ENCODE measurements at places on chromosomes 6 and 20. TPM values are rescaled to one million over a fixed set of nuclear protein-coding genes. Genes with fewer than 3 reads are reported as not detected.

DNA sequence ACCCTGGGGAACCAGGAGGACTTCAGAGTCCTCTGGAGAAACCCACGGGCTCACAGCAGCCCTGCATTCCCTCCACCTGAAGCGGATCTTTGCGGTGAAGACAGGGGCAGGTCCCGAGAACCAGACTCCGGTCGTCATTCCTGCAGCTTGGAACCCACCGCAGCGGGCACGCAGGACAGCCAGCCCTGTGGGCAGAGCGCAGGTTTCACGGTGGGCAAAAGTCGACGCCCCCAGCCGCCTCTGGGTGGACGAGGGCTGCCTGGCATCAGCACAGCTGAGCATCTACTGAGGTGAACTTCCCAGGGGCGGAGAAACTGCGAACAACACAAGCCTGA lies 118.3 kb downstream of the PSMB1 start:
- H3K36me3 ChIP-seq: no peaks in the 10 kb centered on the region
- H3K4me1 ChIP-seq: peaks cover 4% of the 10 kb centered on the region
- no peak overlapping the region for H3K27ac ChIP-seq
- no peak overlapping the region for H3K4me3 ChIP-seq
- peaks cover 45% of the 10 kb centered on the region for H3K27me3 ChIP-seq

GRCh38 chr6:38997128-38997761 lies 51.3 kb upstream of the GLP1R start:
- no peak overlapping the region for H3K27ac ChIP-seq
- no peaks in the 10 kb centered on the region for H3K4me1 ChIP-seq
- no peak for DNase-seq
- H3K4me3 ChIP-seq: no peak overlapping the region

DNA sequence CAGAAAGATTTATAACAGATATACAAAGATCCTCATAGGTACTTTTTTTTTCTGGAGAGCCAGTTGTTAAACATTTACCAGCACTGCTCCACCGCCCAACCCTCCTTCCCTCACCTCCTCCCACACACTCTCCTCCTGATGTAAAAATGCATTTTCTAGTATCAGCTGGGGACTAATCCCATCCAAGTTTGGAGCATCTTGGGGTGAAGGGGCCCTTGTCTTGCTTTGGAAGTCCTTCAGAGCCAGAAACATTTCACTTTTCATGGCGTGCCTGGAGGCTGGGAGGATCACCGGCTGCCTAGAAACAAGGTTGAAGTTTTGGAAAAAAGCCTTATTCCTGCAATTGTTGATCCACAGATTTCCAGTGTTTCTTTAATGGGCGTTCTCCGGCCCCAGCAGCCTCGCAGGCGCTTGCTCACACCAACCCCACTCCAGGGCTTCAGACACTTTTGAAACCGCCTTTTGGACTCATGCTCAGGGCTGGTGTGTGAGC lies 165.1 kb upstream of the AFDN start:
- no peak for DNase-seq
- peaks cover 60% of the 10 kb centered on the region for H3K27me3 ChIP-seq
- no peak overlapping the region for H3K27ac ChIP-seq
- H3K4me3 ChIP-seq: no peak overlapping the region
- no peaks in the 10 kb centered on the region for H3K4me1 ChIP-seq

DNA sequence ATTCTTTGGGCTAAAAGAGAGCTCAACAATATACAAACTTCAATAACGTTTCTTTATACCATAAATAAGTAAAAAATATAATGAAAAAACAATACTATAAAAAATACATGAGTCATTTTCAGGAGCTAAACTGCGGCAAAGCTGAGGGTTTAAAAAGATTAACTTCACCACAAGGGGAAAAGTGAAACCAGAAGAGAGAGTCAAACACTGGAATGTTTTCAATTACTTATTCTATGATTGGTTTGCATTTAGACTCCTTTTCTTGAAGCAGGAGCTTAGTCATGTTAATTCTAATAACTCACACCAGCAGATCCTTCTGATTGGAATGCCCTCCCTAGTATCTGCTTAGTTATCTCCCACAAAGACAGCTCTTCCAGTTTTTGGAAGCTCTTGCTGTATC lies 627.3 kb downstream of the UTRN start:
- H3K4me3 ChIP-seq: no peak overlapping the region
- no peak for DNase-seq
- H3K27me3 ChIP-seq: no peaks in the 10 kb centered on the region
- 0 out of 2 replicates have a peak overlapping the region, but pooled peaks have one; percentile 16 for H3K27ac ChIP-seq

DNA sequence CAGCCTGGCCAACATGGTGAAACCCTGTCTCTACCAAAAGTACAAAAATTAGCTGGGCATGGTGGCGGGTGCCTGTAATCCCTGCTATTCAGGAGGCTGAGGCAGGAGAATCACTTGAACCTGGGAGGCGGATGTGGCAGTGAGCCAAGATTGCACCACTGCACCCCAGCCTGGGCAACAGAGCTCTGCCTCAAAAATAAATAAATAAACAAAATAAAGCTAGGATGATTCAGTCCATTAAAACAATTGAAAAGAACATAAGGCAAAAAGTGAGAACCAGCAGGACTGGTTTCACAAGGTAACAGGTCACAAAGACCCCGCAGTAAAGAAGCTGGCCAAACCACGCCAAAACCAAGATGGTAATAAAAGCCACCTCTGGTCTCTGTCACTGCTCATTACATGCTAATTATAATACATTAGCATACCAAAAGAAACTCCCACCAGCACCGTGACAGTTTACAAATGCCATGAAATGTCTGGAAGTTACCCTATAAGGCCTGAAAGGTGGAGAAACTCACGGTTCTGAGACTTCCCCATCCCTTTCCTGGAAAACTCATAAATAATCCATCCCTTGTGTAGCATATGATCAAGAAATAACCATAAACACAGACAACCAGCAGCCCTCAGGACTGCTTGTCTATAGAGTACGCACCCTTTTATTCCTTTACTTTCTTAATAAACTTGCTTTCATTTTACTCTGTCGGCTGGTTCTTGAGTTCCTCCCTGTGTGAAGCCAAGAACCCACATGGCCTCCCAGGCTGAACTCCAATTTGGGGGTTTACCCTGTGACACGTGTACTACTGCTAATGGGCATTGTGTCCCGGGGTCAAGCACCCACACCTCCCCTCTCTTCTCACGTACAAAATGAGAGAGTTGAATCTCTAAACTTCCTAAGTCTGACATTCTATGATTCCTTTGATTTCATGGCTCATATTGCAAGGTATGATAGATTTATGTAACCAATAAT lies 10.2 kb downstream of the LAMA4 start:
- H3K4me1 ChIP-seq: peaks cover 73% of the 10 kb centered on the region
- peaks cover 86% of the 10 kb centered on the region for H3K36me3 ChIP-seq
- DNase-seq: peak; percentile 85
- peak overlapping the region; percentile 55 for H3K27ac ChIP-seq
- H3K27me3 ChIP-seq: no peaks in the 10 kb centered on the region
- H3K4me3 ChIP-seq: peak overlapping the region; percentile 19

- no peaks in the 10 kb centered on the region for H3K27me3 ChIP-seq
- peak overlapping the region; percentile 95 for H3K27ac ChIP-seq
- H3K36me3 ChIP-seq: peaks cover 50% of the 10 kb centered on the region
Observed at GRCh38 chr20:31704225-31705119, 18.2 kb downstream of the BCL2L1 start.

GRCh38 chr20:47765691-47766594 lies 19.3 kb downstream of the SULF2 start:
- H3K27me3 ChIP-seq: no peaks in the 10 kb centered on the region
- no peak for DNase-seq
- 0 out of 2 replicates have a peak, but pooled peaks cover 5% of the 10 kb centered on the region for H3K4me1 ChIP-seq
- H3K36me3 ChIP-seq: peaks cover 46% of the 10 kb centered on the region

GRCh38 chr6:116667623-116668022 lies 943 bp downstream of the ZUP1 start:
- H3K4me3 ChIP-seq: peak overlapping the region; percentile 79
- no peak for DNase-seq
- peaks cover 6% of the 10 kb centered on the region for H3K36me3 ChIP-seq

- no peak overlapping the region for H3K27ac ChIP-seq
- H3K27me3 ChIP-seq: no peaks in the 10 kb centered on the region
- DNase-seq: peak; percentile 22
Observed at GRCh38 chr20:62860391-62860923, 1.2 kb downstream of the TCFL5 start.

GRCh38 chr6:66032626-66033025 lies 325.6 kb upstream of the EYS start:
- no peaks in the 10 kb centered on the region for H3K27me3 ChIP-seq
- DNase-seq: no peak
- no peaks in the 10 kb centered on the region for H3K36me3 ChIP-seq
- no peak overlapping the region for H3K4me3 ChIP-seq

GRCh38 chr6:788058-788457 lies 95.1 kb upstream of the EXOC2 start:
- no peaks in the 10 kb centered on the region for H3K27me3 ChIP-seq
- H3K36me3 ChIP-seq: no peaks in the 10 kb centered on the region
- H3K4me1 ChIP-seq: no peaks in the 10 kb centered on the region
- H3K4me3 ChIP-seq: no peak overlapping the region
- H3K27ac ChIP-seq: no peak overlapping the region

- no peak overlapping the region for H3K27ac ChIP-seq
- H3K4me1 ChIP-seq: no peaks in the 10 kb centered on the region
- no peaks in the 10 kb centered on the region for H3K27me3 ChIP-seq
- no peak overlapping the region for H3K4me3 ChIP-seq
- no peak for DNase-seq
- no peaks in the 10 kb centered on the region for H3K36me3 ChIP-seq
Observed at GRCh38 chr6:110646951-110647910, 168.0 kb downstream of the CDK19 start.

DNA sequence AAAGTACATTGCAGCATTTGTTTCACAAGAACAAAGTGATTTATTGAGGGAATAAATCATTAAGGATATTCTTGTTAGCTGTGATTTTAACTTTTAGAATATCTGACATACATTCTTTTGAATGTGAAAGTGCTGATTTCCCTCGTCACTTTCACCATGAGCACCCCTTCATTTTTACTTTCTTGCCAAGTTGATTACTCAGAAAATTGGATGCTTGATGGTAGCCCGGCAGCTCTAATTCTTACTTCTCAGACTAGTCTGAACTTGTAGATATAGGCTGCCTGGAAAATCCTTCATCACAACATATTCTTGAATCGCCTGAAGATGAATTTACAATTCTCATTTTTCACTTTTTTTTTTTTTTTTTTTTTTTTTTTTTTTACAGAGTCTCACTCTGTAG lies 147.1 kb upstream of the SMLR1 start:
- no peaks in the 10 kb centered on the region for H3K36me3 ChIP-seq
- H3K27me3 ChIP-seq: no peaks in the 10 kb centered on the region
- peaks cover 3% of the 10 kb centered on the region for H3K4me1 ChIP-seq
- no peak for DNase-seq

DNA sequence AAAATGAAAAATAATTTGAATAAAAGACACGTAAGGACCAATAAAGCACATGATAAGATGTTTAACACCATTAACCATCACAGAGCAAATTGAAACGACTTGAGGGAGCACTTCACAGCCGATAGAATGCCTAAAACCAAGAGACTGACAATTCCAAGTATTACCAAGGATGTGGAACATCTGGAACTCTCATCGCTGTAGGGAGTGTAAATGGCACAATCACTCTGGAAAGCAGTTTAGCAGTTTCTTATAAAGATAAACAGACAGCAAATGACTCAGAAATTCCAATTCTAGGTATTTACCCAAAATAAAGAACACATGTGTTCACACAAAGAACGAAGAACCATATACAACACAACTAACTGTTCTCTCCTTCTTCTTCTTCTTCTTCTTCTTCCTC lies 8.5 kb upstream of the UBD start:
- H3K36me3 ChIP-seq: no peaks in the 10 kb centered on the region
- no peak for DNase-seq
- peaks cover 41% of the 10 kb centered on the region for H3K27me3 ChIP-seq

DNA sequence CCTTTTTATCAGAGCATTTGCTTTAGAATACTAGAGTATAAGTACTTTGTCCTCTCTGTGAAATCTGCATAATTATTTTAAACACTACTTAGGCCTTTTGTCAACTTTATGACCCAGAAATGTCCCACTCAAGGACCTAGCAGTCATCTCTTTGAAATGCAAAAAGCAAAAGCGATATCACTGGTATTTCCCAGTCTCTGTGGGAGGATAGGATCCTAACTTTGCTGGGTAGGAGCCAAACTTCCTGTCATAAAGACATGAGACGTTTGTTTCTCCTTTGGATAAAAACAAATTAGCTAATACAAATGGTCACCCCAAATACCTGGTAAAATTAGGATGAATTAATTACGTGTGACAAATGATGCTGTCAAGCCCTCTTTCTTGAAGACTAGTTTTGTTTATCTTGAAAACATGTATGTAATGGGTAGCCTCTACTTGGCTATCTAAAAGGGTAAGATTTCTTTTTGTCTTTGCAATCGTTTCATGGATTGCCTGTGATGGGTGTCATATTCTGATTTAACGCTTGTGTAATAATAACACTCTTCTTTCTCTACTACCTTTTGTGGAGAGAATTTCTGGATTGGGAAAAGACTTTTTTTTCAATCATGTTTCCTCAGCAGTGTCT lies 36.2 kb downstream of the DCDC2 start:
- H3K4me1 ChIP-seq: peaks cover 28% of the 10 kb centered on the region
- no peak overlapping the region for H3K4me3 ChIP-seq
- no peaks in the 10 kb centered on the region for H3K36me3 ChIP-seq
- DNase-seq: no peak
- H3K27me3 ChIP-seq: no peaks in the 10 kb centered on the region

- no peak overlapping the region for H3K27ac ChIP-seq
- no peak for DNase-seq
- H3K27me3 ChIP-seq: no peaks in the 10 kb centered on the region
- no peaks in the 10 kb centered on the region for H3K36me3 ChIP-seq
- H3K4me1 ChIP-seq: no peaks in the 10 kb centered on the region
- H3K4me3 ChIP-seq: no peak overlapping the region
Observed at GRCh38 chr20:19901226-19901625, 115.9 kb upstream of the NAA20 start.

GRCh38 chr6:143179901-143180612 lies 119.4 kb downstream of the AIG1 start:
- H3K36me3 ChIP-seq: peaks cover 4% of the 10 kb centered on the region
- H3K4me3 ChIP-seq: no peak overlapping the region
- H3K27me3 ChIP-seq: no peaks in the 10 kb centered on the region

GRCh38 chr6:33410711-33411631 lies at the start of gene PHF1:
Gene PHF1, plus strand, starts transcription at chr6:33411014. Its CDS starts 1,250 bp downstream, at chr6:33412264.
- peak within 1 kb of the TSS; percentile 35 for H3K27ac ChIP-seq
- 0 out of 2 replicates have a peak, but pooled peaks cover 6% of the 10 kb centered on the region for H3K36me3 ChIP-seq
- H3K27me3 ChIP-seq: no peaks in the 10 kb centered on the region
- no peak for DNase-seq
- peaks cover 12% of the 10 kb centered on the region for H3K4me1 ChIP-seq
- peak within 1 kb of the TSS; percentile 84 for H3K4me3 ChIP-seq

GRCh38 chr6:141282263-141282662 lies 850.5 kb upstream of the GJE1 start:
- no peak overlapping the region for H3K4me3 ChIP-seq
- H3K4me1 ChIP-seq: no peaks in the 10 kb centered on the region
- H3K27me3 ChIP-seq: no peaks in the 10 kb centered on the region
- H3K27ac ChIP-seq: no peak overlapping the region
- DNase-seq: no peak

The PPP1R16B gene
- total RNA-seq: not detected

The AVP gene
- total RNA-seq: not detected

The SLC17A1 gene
- not detected for total RNA-seq

The SLC35D3 gene
- total RNA-seq: not detected

The SS18L1 gene
- 29.0 TPM for total RNA-seq

The FABP7 gene
- not detected for total RNA-seq

The KIF25 gene
- total RNA-seq: not detected

The SLC22A2 gene
- total RNA-seq: not detected
